Testis (tissue), 5 donors: ENCODE measurements at places on chromosomes 3 and 15.
A peak's percentile ranks its signal among the peaks of the same experiment; 100 is the strongest.

GRCh38 chr3:70729845-70730244 is 417.4 kb upstream of the MDFIC2 start:
- no peak for DNase-seq

GRCh38 chr3:142027735-142028134 is 121.6 kb downstream of the TFDP2 start:
- peak; percentile 30 for DNase-seq

DNA sequence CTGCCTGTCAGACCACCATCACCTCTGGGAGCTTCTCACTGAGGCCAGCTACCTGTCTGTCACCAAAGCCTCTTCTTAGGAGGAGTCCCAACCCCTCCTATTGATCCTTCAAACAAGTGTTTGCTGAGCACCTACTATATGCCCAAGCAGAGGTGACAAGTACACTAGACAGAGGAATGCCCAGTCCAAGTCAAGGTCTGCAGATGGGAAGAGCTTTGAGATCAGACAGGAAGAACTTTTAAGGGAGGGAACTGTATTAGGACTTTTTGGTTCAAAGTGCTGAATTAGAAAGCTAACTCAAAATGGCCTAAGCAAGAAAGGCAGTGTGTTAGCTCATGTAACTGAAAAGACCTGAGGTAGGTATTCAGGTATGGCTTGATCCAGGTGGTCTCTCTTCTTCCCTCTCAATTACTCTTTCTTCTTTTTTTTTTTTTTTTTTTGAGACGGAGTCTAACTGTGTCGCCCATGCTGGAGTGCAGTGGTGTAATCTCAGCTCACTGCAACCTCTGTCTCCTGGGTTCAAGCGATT is 3.6 kb upstream of the RAD18 start:
- no peak for DNase-seq

GRCh38 chr3:35708394-35709271 is 69.3 kb downstream of the ARPP21 start:
- no peak for DNase-seq

- DNase-seq, result no peak
These were observed 16.9 kb downstream of the POPDC2 start for GRCh38 chr3:119643528-119643927.

DNA sequence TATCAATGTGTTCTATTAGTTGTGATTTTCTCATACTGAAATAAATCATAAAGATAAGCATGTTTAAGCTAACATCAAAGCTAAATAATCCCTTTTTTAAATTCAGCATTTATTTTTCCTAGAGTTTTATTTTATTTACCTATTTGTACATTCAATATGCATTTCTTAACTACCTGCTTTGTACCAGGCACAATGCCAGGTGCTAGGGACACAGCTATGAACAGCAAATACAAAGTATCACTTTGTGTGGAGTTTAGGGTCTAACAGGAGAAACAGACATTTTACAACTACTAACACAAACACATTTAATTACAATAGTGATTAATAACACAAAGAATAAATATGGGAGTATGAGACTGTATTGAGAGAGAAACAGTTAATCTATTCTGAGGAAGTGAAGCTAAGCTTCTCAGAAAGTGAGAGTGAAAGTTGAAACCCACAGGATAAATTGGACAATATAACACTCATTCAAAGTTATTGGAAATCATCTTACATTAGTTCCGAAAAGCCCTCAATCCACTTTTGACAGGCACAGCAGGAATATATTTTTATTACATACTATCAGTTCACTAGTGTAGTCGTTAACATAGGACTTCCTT is 159.6 kb downstream of the GBE1 start:
- no peak for DNase-seq

DNA sequence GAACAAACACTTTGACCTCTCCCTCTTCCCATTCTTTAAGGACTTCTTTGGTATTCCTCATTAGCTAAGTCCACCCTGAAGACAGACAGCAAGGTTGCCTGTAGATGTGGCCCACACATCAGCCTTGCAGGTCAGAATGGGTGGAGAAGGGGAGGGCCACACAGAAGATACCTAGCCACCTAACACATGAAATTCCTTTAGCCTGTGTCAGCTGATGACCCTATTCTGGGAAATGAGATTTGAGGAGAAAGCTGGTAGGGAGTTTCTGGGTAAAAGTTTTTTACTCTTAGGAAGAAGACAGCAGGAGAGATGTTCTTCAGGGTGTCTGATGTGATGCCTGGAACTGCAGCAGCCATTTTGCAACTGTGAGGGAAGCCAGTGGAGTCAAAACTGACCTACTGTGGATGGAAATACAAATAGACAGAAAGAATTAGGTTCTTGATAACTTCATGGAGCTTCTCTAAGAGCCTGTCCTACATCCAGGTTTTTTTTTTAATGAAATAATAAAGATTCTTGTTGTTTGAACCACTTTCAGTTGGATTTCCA is 17.8 kb upstream of the SMAD6 start:
- no peak for DNase-seq

GRCh38 chr15:49235446-49236124 is 65.5 kb downstream of the GALK2 start:
- peak; percentile 55 for DNase-seq

DNA sequence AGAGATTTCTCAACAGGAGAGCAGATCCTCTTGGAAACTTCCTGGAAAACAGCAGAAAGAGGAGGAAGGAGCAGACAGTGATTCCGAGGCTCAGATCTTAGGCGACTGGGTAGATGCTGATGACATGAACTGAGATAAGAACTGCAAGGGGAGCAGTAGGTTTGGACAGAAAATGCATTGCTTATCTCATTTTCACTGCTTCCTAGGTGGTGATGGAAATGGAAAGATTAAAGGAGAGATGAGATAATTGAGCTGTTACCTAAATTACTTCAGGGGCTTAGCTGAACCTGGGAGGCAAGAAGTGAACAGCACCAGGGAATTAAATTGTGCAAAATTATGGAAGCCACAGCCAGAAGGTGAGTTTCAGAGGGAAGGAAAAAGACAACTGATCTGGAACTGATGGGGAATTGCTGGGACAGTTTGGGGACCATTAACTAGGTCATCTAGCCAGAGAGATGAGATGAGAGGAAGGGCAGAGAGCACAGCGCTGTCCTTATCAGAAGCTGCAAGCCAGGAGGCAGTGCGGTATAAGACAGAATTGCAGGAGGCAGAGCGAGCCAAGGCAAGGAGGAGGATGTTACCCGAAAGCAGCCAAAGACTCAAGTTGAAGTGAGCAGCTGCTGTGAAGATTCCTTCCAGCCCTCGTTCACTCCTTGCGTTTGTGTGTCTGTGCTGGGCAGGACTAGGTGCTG is 140.4 kb downstream of the SRGAP3 start:
- peak; percentile 67 for DNase-seq

DNA sequence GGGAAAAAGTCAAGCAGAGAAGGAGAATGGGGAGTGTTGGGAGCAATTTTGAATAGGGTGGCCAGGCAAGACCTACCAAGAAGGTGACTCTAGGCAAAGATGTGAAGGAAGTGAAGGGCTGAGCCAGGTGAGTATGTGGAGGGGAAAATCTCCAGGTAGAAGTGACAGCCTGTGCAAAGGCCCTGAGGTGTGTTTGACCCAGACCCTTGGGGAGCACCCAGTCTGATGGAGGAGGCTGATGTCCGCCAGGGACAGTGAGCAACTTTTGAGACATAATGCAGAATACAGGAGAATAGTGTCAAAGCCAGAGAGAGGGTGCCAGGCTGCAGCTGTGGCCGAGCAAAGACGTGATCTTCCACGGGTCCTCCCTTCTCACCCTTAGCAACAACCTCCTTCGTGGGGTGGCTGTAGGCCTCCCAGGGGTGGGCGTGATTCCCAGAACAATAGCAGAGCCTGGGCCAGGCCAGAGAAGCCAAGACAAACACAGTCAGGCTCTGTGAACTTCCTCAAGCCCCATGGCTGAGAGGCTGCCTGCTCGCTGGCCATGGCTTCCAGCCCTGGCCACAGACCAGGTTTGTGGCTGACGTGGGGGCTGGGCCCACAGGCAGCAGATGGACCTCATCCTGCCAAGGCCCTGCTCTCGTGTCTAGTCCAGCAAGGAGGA is 58.1 kb downstream of the SLC6A6 start:
- peak; percentile 71 for DNase-seq

- no peak for DNase-seq
These were observed 133.6 kb upstream of the RAP2B start for GRCh38 chr3:153028381-153028780.

- no peak for DNase-seq
These were observed 125.5 kb downstream of the RBMS3 start for GRCh38 chr3:29406291-29406832.

GRCh38 chr3:47298439-47298838 is 15.7 kb downstream of the KLHL18 start:
- no peak for DNase-seq

- DNase-seq, result no peak
These were observed 110.8 kb downstream of the TNIK start for GRCh38 chr3:171349392-171349791.

DNA sequence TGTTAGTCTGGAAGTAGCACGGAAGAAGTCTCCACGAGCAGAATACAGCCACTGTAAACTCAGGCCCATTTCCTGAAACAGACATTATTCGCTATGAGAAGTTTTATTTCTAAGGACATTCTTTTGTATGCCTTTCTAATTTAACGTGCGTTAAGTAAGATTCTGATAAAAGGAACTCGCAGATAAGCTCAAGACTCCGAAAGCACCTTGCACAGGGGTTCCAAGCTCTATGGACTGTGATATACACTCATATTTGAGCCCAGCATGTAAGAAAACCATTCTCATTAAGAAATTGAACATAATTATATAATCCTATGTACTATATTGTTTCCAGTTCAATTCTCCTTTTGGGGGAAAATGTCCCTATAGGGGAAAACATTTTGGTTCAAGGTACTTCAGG is 28.4 kb downstream of the TFRC start:
- no peak for DNase-seq

GRCh38 chr3:146558781-146559180 is 14.4 kb upstream of the PLSCR1 start:
- no peak for DNase-seq

DNA sequence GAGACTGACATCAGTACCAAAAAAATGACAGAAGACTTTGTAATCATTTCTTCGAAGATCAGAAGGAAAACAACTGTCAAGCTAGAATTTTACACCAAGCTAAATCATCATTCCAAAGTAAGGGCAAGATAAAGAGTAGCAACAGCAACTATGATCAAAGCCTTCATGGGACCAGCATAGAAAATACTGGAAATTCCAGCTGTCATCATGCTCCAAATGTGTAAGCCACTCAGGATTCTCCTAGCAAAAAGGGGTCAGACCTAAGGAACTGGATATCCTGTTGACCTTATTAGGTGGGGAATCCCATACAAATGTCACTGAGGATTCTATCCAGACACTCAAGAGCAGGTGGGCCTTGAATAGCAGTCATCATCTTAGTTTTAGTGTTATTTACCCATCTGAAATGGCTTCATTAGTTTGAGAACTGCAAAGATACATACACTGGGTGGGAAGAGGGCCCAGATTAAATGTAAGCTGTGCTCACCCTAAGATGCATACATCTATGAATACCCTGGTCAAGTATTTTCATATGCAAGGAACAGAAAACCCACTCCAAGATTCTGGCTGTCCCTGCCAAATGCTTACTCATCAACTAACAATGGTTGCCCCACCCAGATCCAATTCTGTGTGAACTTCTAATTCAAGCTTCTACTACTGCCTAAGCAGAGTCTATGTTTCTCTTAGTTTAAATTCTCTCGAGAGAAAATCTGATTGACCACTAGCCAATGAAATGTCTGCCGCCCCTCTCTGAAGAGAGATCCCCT is 33.5 kb downstream of the CLDN18 start:
- DNase-seq, result no peak

GRCh38 chr3:152438181-152438580 is 169.5 kb downstream of the MBNL1 start:
- DNase-seq, result no peak

DNA sequence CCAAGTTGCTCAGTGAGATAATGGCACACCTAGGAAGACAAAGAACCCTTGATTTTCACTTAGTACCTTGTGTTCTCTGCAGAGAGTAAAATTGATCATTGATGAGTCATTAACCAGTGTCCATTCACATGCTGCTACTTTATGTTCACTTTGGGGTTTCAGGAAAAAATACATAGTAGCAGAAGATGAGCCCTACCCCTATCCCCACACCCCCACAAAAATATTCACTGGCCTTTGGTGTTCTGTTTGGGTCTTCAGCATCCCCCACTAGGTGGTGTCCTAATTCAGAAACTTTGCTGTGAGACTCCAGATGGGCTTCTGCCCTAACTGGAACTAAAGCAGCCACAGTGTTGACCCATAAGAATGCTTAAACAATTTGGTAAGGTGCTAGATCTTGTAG is 178.8 kb downstream of the KLHL25 start:
- DNase-seq, result peak; percentile 55

GRCh38 chr3:133853063-133853924 is 42.4 kb downstream of the RAB6B start:
- no peak for DNase-seq

- no peak for DNase-seq
These were observed 58.9 kb downstream of the ZNF445 start for GRCh38 chr3:44418549-44418948.

DNA sequence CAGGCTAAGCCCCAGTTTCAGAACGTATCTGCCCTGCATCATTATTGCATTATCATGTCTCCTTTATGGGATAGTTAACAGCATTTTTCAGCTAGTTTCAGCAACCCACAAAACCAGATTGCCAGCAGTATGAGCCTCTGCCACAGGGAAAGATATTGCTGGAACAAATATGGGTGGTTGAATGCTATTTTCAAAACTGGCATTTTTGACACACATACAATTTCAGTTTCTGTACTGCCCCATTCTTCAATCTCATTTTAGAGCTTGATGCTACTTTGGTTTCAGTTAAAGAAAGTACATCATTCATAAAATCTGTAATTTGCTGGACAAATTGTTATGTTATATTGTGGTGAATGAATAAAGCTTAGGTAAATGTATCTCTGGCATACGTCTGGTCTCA is 1037.5 kb downstream of the NAALADL2 start:
- no peak for DNase-seq

DNA sequence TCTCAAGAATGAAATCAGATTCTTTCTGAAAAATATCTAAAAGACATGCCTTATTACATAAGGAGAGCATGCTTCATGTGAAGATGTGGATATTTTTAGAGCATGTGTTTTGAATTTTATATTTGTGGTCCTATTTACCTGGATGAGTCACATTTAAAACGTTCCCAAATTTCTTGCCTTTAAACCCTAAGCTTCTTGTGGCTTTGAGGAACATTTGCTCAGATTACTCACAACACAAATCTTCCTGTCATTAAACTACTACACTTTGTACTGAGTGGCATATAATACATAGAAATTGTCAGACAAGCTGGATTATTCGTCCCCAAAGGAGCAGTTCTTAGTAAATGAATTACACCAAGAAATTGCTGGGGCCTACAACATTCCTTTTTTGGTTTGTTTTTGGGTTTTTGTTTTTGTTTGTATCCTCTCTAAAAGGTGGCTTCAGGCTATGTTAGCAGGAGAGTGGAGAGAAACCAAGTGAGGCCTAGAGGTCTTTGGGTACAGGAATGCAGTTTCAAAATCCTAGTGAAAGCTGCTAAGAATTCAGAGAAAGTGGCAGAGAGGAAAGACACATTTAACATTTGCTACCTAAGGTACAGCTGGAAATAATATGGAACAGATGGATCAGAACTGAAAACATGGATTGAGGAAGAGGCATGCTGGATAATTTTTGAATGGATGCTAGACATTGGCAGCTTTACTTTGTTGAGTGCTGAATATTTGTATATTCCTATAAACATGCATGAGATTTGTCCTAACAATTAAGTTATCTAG is 128.1 kb downstream of the RPL22L1 start:
- DNase-seq, result no peak
